SK-N-DZ (cell line): ENCODE measurements at places on chromosomes 11 and 22.

DNA sequence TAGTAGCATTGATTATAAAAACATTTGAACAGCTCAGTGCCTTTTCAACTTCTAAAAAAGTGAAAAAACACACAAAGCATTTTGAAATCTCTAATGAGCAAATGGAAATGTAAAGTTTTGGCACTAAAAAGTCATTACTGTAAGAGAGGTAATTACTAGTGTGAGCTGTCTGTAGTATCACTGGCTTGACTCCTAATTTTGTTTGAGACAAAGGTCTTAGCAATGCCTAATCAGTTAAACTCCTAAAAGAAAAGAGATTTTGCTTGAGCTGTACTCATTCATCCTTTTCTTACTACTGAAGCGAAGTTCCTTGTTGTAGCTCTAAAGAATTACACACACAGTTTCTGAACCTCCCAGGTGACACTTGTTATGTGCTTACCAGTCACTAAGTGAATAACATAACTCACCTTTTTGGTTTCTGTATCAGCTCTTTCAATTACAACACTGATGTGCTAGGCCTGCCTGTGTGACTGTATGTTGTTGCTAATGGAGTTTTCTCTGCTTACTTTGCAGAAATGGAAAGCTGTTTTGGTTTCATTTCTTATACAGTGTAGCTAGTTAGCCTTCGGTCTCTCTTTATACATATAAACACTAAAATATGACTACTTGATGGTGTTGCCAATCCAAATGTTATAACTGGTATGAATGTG is 924.4 kb upstream of the TENM4 start:
- DNase-seq = no peak

- no peak for DNase-seq
These were observed 123.5 kb upstream of the LMO1 start for GRCh38 chr11:8387141-8387540.

DNA sequence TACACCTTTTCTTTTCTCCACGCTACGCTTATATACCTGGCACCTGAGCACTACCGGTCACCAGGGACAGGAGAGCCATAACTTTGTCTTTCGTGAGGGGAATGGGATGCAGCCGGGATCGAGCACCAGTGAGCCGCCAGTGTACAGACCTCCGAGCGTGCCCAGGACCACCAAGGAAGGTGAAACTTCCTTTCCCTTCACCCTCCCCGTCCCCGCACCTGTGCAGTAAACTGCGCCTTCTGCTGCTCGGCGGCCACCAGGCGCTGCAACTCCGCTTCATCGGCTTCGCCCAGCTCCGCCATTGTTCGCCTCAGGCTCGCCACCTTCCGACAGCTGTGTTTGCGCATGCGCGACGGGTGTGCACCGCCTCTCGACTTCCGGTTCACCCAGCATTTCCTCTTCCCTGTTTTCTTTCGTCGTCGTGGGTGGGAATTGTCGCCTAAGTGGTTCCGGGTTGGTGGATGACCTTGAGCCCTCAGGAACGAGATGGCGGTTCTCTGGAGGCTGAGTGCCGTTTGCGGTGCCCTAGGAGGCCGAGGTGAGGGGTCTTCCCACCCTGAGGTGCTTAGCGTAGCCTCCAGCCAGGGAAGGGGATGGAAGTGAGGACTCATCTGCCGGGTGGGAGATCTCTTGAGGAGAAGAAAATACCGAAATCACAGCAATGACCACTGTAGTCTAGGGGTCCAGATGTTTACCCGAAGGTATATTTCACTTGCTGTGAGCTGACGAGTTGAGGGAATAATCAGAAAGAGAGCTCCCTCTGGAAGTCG is at the start of the genes SDHD and TIMM8B:
SDHD (plus strand) TSS at position 452 of the 770 bp plus-strand sequence; CDS start at position 487, 35 bp downstream.
TIMM8B (minus strand) TSS at position 335 of the 770 bp plus-strand sequence; CDS start at position 302, 33 bp downstream.
- DNase-seq = peak; percentile 94

DNA sequence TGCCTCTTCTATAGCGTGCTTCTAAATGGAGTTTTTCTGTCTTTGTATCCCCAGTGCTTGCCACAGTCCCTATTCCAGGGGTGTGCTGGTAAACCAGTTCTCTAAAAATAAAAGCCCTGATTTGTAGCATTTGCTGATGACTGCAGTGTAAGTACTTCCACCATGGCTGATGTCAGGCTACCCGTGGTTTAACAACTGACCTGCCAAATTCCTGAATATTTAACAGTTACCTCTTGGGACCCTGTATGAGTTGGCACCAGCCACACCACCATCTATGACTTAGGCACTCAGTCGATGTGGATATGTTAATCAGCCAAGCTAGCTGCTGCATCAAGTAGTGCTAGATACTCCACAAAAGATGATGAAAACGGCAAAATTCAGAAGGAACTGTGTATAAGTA is 94.0 kb upstream of the MTNR1B start:
- no peak for DNase-seq

DNA sequence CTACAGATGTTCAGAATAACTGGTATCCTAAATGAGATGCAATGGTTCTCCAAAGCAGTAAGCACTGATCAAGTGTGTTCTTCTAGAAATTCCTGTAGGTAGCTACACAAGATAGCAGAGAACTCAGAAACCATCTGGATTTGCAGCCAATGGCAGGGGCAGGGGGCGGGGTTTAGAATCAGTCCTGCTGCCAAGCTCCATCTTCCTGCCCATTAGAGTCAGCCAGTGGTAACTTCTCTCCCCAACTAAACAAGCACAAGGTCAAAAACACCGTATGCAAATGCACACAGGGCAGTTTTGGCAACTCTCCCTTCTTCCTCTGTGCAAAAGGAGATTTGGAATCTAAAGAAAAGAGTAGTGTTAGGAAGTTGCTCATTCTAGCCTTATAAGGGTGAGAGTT is 237.5 kb upstream of the CCDC90B start:
- no peak for DNase-seq

- DNase-seq = no peak
These were observed 561.9 kb upstream of the ANO5 start for GRCh38 chr11:21630934-21631478.

DNA sequence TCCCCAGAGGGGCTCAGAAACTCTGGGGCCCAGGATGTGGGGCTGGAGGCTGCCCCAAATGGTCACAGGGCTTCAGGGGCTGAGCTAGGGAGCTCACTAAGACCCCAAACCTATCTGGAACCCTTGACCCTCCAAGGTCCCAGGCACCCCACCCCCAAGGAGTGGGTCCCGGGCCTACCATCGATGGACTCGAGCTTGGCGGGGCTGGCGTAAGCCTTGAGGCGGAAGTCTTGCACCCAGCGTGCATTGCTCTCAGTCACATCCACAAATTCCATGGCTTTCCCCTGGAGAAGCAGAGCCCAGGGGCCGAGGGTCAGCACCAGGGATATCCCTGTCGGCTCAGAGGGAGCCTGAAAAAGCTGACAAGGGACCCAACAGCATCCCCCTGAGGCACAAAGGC is 3.5 kb downstream of the GATD1 start:
- DNase-seq = no peak

GRCh38 chr11:126473269-126473668 is 117.8 kb downstream of the ST3GAL4 start:
- DNase-seq = no peak

DNA sequence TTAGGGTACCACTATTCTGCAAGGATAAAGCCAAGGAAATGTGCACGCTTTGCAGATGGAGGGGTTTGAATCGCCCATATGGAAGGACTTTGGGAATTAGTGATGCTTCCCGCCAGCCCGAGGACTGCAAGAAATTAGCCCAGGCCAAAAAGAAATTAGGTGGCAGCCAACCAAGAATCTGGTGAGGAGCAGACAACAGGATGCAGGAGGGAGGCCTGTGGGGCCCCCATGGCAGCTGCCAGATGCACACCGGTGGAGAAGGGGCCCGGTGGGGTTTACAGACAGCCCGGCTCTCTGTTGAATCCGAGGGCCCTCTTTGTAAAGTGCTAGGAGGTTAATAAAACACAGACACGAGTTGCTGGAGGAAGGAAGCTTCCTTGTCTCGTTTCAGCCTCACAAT is 73.5 kb downstream of the TIMP3 start:
- no peak for DNase-seq

DNA sequence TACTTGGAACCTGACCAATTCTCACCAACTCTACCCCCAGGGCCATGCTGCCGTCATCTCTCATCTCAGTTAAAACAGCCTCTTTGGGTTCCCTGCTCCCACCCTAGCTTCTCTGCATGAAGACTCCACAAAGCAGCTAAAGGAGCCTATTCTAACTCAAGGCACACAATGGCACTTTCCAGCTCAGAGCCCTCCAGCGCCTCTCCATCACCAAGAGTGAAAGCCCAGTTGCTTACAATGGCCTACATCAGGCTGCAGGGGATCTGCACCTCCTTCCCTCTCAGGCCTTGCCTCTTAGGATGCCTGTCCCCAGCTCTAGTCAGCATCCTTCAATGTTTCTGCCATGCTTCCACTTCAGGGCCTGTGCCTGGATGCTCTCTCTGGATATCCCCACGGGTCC is 83.7 kb upstream of the GNAZ start:
- no peak for DNase-seq

- no peak for DNase-seq
These were observed 14.6 kb upstream of the STK33 start for GRCh38 chr11:8608652-8609051.
